Pulmonary artery endothelial cell (primary cell): ENCODE measurements at places on chromosomes 12 and 14. TPM values are rescaled to one million over a fixed set of nuclear protein-coding genes. Genes with fewer than 3 reads are reported as not detected.

Gene WIF1
- total RNA-seq: not detected in 2 replicates

Gene LRRC43
- total RNA-seq: 2.2 TPM in 2 replicates

Gene ACSM4
- not detected in 2 replicates for total RNA-seq

Gene SIX4
- total RNA-seq: 3.2 and 5.0 TPM in 2 replicates

Gene SERPINA10
- total RNA-seq: not detected in 2 replicates

Gene KRT8
- 8.8 and 16.0 TPM in 2 replicates for total RNA-seq
